ENCODE measurements at places on chromosomes 7 and 10.

- no peaks in the 10 kb centered on the region for H3K4me1 ChIP-seq
- no peak overlapping the region for H3K27ac ChIP-seq
- no peak overlapping the region for H3K4me3 ChIP-seq
- H3K36me3 ChIP-seq, result peaks cover 11% of the 10 kb centered on the region
Observed at GRCh38 chr7:18607025-18607424, 111.5 kb downstream of the HDAC9 start.

- no peak for DNase-seq
- H3K27ac ChIP-seq, result no peak overlapping the region
Observed at GRCh38 chr7:64098-64915, 128.1 kb upstream of the FAM20C start.

GRCh38 chr10:122243550-122243949, 27.5 kb upstream of the BTBD16 start:
- DNase-seq, result no peak
- no peak overlapping the region for H3K27ac ChIP-seq
- no peak overlapping the region for H3K4me3 ChIP-seq

DNA sequence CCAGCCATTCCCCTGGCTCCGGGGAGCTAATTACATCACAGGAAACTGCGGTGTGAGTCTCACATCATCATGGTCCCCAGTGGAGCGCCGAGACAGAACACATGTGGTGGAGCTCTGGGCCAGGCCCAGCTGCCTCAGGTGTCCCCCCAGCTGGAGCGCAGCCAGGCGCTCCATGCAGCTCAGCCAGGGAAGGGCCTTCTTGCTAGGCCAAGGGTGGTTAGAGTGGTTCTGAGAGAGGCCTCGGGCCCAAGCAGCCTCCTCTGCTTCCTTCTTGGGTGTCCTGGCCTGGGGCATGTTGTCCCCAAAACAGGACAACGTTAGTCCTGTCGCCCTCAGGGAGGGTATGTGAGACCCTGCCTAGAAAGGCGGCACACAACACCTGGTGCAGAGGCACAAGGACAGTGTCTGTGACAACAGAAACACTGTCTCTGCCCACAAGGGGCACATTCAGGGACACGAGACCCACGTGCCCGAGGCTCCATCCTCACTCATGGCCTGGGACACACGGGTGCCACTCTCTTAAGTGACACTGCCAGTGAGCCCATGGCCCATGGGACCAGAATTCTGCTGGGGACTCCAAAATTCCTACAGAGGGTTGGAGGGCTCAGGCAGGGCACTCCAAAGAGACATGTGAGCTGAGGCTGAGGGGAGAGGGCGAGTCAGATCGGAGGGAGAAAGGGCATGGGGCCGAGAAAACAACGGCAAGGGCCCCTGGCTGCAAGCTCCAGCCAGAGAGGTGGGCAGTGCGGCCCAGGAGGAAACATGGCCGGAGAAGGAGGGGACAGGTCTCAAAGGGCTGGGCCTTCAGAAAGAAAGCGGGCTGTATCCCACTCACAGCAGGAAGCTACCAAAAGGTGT, 37.0 kb upstream of the RET start:
- H3K27me3 ChIP-seq, result peaks cover 23% of the 10 kb centered on the region
- no peaks in the 10 kb centered on the region for H3K36me3 ChIP-seq
- no peak overlapping the region for H3K27ac ChIP-seq
- DNase-seq, result no peak
- no peaks in the 10 kb centered on the region for H3K4me1 ChIP-seq
- H3K4me3 ChIP-seq, result no peak overlapping the region

GRCh38 chr7:43630482-43630881, 47.6 kb downstream of the STK17A start:
- H3K4me3 ChIP-seq, result no peak overlapping the region
- peaks cover 53% of the 10 kb centered on the region for H3K4me1 ChIP-seq
- H3K27me3 ChIP-seq, result no peaks in the 10 kb centered on the region
- peaks cover 80% of the 10 kb centered on the region for H3K36me3 ChIP-seq

DNA sequence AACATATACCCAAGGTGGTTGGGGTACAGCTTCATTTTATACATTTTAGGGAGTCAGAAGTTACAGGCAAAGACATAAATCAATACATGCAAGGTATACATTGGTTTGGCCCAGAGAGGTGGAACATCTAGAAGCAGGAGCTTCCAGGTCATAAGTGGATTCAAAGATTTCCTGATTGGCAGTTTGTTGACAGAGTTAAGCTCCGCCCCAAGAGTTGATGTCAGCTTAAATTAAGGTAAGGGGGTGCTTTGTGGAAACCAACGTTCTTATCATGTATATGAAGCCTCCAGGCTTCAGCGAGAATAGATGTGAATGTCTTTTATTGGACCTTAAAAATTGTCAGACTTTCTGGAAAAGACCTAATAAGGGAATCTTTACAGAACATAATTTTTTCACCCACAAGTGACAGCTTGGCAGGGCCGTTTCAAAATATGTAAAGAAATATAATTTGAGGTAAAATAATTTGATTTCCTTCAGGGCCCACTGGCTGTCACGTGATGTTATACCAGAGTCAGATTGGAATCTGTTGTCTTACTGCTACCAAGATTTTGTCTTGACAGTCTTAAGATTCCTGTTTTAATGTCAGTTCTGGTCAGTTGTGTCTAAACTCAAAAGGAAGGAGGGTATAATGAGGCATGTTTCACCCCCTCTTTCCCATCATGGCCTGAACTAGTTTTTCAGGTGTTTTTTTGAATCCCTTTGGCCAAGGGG, 6.3 kb upstream of the PANK1 start:
- H3K27ac ChIP-seq, result no peak overlapping the region
- no peak for DNase-seq
- no peak overlapping the region for H3K4me3 ChIP-seq
- H3K4me1 ChIP-seq, result no peaks in the 10 kb centered on the region

DNA sequence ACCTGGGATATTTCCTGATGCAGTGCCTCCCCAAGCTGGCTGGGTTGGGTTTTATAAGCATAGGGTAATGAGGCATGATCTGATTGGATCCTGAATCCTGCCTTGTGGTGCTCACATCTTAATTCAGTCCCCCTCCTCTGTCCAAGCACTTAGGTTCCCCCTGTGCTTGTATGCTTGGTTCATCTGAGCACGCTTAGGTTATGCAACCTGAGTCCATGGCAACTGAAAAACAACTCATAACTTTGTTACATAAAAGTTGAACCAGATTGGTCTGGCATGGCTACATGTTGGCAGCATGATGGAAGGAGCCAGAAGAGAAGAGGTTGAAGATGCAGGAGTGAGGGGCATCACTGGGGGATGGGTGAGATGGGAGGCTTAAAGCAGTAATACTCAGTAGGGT, 57.3 kb upstream of the OSBPL3 start:
- no peak overlapping the region for H3K4me3 ChIP-seq
- peaks cover 6% of the 10 kb centered on the region for H3K27me3 ChIP-seq
- no peak for DNase-seq
- no peaks in the 10 kb centered on the region for H3K4me1 ChIP-seq

- H3K4me3 ChIP-seq, result peak overlapping the region; percentile 80
- DNase-seq, result no peak
- peaks cover 7% of the 10 kb centered on the region for H3K36me3 ChIP-seq
- peak overlapping the region; percentile 38 for H3K27ac ChIP-seq
- H3K4me1 ChIP-seq, result peaks cover 13% of the 10 kb centered on the region
Observed at GRCh38 chr7:3301831-3302618, 973 bp downstream of the SDK1 start.

GRCh38 chr10:18351421-18351820, 211.2 kb downstream of the CACNB2 start:
- no peaks in the 10 kb centered on the region for H3K36me3 ChIP-seq
- H3K27ac ChIP-seq, result no peak overlapping the region
- no peak overlapping the region for H3K4me3 ChIP-seq

GRCh38 chr10:110803239-110803749, 68.4 kb upstream of the PDCD4 start:
- H3K36me3 ChIP-seq, result no peaks in the 10 kb centered on the region
- H3K27ac ChIP-seq, result peak overlapping the region; percentile 61
- H3K27me3 ChIP-seq, result no peaks in the 10 kb centered on the region
- DNase-seq, result no peak
- peaks cover 22% of the 10 kb centered on the region for H3K4me1 ChIP-seq
- H3K4me3 ChIP-seq, result peak overlapping the region; percentile 40

DNA sequence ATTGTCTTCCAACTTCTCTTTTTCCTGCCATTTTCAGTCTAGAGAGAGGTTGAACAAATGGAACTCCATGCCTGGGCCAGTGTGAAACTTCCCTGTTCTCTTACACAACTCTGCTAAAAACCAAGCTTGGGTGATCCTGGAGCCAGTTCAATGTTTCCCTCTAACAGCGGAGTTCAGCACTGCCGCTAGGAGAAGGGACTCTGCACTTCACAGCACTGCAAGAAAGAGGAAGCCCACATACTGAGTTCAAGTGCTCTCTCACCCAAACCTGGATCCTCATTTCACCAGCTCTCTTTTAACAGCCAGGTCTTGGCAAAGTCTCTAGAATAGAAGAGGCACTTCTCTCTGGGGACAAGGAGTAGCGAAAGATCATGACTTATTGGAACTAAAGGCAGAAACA, 18.8 kb downstream of the FOXI2 start:
- peaks cover 2% of the 10 kb centered on the region for H3K4me1 ChIP-seq
- no peak overlapping the region for H3K27ac ChIP-seq
- H3K4me3 ChIP-seq, result no peak overlapping the region
- H3K36me3 ChIP-seq, result no peaks in the 10 kb centered on the region
- H3K27me3 ChIP-seq, result peaks cover 22% of the 10 kb centered on the region

DNA sequence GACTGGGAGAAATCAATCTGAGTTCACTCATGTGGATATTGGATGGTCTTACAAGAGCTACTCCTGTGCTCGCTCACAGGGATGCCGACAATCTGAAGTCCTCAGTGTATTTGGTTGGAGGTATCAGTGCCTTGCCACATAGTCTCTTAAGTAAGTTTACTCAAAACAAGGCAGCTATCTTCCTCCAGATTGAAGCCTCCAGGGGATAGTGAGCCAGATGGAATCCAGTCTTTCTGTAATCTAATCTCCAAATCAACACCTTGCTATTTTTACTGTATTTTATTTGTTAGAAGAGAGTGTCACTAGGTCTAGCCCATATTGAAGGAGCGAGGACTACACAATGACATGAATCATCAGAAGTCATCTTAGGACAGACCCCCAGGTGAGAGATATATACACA, 456.6 kb upstream of the POT1 start:
- no peaks in the 10 kb centered on the region for H3K36me3 ChIP-seq
- H3K4me1 ChIP-seq, result no peaks in the 10 kb centered on the region
- no peak overlapping the region for H3K27ac ChIP-seq

DNA sequence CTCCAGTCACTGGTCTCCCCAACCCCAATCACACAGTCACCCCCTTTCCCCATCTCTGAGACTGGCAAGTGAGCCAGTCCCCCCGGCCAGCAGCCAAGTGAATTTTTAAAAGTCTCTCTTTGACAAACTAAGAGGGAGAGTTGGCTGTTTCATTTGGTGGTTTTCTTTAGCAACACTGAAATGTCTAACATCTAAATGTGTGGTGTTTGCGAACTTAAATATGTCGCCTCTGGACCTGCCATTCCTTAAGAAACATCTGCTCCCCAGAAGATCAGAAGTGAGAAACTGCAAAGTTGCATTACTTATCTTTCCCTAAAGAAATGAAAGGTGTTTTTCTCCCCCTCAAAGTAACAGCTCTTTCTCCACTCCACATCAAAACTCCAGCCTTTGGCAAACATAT, 34.7 kb upstream of the PLXNA4 start:
- peaks cover 38% of the 10 kb centered on the region for H3K27me3 ChIP-seq
- no peak overlapping the region for H3K4me3 ChIP-seq
- no peak for DNase-seq
- no peak overlapping the region for H3K27ac ChIP-seq
- no peaks in the 10 kb centered on the region for H3K4me1 ChIP-seq

DNA sequence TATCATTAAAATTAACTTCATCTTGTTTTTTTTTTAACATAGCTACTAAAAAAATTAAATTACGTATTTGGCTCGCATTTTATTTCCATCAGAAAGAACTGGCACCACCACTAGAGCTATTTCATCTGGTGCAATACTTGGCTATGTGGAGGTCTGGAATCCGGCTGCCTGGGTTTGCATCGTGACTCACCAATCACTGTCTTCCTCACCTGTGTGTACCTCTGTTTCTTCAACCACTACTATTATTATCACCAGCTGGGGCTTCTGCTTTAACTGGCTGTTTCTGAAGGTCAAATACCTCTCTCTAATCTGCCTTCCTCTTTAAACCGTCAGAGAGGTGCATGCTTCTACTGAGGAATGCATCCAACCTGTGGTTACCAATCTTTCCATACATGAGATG, 6.5 kb downstream of the WDR91 start:
- peaks cover 31% of the 10 kb centered on the region for H3K36me3 ChIP-seq
- DNase-seq, result no peak
- peak overlapping the region; percentile 19 for H3K27ac ChIP-seq
- no peak overlapping the region for H3K4me3 ChIP-seq

- no peaks in the 10 kb centered on the region for H3K36me3 ChIP-seq
- H3K27ac ChIP-seq, result no peak overlapping the region
- H3K4me3 ChIP-seq, result no peak overlapping the region
- no peak for DNase-seq
Observed at GRCh38 chr7:155274633-155275355, 22.9 kb upstream of the INSIG1 start.

DNA sequence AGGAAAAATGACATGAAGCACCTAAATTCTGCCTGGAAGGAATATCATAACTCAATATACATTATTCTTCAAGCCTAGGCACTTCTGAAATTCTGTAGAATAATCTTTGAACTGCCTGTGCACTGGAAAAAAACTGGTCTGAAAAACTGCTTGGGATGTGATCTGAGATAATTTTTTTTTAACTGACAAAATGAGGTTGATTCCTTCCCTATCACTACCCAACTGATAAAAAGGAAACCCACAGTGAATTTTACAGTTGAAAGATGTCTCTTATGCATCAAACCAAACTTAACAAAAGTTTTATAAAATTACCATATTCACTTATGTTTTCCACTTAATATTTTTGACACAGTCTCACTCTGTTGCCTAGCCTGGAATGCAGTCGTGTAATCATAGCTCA, 67.2 kb upstream of the FAM133B start:
- no peak overlapping the region for H3K4me3 ChIP-seq
- no peaks in the 10 kb centered on the region for H3K36me3 ChIP-seq
- peaks cover 9% of the 10 kb centered on the region for H3K4me1 ChIP-seq
- no peak for DNase-seq

DNA sequence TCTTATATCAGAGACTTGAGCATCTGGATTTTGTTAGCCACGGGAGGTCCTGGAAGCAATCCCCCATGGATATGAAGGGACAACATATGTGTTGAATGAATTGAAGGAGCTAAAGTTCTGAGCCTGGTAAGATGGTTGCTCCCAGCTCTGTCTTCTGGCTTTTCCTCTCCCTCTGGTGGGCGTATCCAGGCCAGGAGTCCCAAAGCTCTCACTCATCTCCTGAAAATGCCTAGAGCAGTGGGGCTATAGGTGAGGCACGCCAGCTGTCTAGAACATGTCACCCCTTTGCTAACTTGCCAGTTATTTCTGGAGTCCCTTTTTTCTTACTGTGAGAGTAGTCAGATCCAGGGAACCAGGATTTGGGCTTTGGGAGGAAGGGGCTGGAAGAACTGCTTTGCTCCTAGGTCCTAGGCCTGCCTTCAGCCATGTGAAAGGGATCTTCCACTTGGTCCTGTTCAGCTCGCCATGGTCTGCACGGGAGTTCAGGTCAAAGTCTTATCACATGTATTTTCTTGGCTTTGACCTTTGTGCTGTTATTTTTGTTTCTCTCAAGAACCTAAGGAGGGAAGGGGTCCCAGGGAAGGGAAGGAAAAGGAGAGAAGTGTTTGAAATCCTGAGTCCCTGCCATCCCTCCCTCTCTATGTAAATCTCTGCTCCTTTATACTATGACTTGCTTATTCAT, 73.6 kb downstream of the MINPP1 start:
- H3K27ac ChIP-seq, result no peak overlapping the region
- no peak overlapping the region for H3K4me3 ChIP-seq
- no peaks in the 10 kb centered on the region for H3K36me3 ChIP-seq
- DNase-seq, result no peak
- H3K27me3 ChIP-seq, result peaks cover 43% of the 10 kb centered on the region

Measured in effector memory CD8-positive, alpha-beta T cell (primary cell).